ENCODE measurements at places on chromosomes 5 and 9.

DNA sequence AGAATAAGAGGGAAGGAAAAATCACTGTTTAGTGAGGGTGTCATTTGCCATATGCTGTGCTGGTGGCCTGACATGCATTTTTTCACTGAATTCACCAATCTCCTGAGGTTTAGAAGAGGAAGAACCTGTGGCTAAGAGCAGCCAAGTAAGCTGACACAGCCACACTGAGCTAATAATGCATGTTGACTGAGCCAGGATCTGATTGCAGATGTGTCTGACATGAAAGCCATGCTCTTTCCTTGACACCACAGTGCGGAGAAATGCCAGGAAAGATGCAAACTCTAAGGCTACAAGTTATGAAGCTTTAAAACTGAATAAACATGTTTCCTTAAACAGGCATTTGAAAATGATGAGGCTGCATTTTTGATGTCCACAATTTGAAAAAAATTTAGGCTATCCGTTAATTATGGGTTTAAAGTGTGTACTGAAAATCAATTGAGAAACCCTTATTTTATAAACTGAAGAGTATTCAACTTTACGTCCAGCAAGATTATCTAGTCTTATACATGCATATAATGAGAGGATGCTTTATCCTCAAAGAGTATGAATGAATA lies 208.6 kb downstream of the FBN2 start:
- DNase-seq, result no peak

DNA sequence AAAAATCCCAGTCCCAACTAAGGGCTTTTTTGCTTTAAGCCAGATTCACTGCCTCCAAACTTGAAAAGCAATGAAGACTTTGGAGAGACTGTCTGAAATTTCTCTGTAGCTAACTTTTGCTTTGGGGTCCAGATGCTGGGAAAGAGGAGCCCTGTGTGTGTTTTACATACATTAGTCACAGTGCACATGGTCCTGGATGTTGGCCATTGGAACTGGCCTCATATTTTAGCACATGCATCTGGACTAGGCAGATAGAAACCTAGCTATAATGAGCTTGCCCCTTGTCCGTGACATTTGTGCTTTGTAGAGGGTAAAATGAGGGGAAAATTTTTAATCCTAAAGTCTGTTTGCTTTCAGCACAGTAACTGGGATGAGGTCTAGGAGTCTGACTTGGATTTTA lies 421.7 kb downstream of the CDK5RAP2 start:
- no peak for DNase-seq

- no peak for DNase-seq
Measured at GRCh38 chr5:132458651-132459030, 31.9 kb downstream of the IRF1 start.

DNA sequence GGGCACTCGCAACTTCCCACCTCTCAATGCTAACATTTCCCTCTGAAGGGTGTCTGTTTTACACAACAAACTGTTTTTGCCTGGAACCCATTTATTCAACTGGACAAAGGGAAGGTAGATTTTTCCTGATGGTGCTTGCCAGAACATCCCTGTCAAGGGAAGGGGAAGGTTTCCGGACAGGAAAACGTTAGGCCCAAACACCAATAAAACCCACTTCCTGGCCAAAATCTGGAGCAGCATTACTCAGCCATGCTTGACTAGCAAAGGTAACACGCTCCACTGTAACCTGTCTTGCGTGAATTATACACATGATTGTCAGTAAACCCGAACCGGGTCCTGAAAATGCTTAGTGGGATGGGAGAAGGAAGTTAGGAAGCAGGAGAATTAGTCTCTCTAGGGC lies 90.2 kb downstream of the SAXO1 start:
- DNase-seq, result no peak

GRCh38 chr5:78896132-78896531 lies 89.0 kb downstream of the ARSB start:
- no peak for DNase-seq

DNA sequence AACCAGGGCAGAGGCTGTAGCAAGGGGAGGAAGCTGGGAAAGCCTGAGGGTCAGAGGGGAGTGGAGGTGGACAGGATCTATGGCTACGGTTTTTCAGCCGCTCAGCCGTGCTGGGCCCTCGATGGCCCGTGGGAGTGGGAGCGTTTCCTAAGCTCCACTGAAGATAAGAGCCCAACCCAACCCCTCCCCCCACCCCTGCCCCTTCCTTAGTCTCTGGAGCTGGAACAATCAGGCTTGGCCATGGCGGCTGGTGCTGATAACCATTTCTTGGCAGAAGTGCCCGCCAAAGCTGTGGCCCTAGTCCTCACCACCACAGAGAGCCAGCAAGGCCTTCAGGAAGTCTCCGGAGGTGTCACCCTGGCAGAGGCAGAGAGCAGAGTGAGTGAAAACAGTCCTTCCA lies 20.3 kb upstream of the TNIP1 start:
- no peak for DNase-seq

GRCh38 chr5:123864578-123864977 lies 352.6 kb downstream of the CSNK1G3 start:
- no peak for DNase-seq

- no peak for DNase-seq
Measured at GRCh38 chr9:110742741-110743371, 74.3 kb downstream of the MUSK start.

DNA sequence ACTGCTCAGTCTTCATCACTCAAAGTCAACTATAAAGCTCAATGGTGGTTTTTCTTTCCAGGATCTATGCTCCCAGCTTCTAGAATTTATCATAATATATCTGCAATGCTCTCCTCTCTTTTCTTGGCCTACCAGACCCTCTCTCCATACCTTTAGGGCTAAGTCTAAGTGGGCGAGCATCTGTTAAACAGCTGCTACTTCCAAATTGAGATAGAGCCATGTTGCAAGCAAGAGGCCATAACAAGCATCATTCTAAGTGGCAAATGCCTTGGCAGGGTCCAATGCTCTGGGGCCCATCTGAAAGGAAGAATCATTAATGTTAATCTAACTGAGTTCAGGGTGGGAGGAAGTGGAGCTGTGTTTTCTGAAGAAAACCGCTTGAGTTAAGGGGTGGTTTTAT lies 324.0 kb downstream of the TLR4 start:
- no peak for DNase-seq

DNA sequence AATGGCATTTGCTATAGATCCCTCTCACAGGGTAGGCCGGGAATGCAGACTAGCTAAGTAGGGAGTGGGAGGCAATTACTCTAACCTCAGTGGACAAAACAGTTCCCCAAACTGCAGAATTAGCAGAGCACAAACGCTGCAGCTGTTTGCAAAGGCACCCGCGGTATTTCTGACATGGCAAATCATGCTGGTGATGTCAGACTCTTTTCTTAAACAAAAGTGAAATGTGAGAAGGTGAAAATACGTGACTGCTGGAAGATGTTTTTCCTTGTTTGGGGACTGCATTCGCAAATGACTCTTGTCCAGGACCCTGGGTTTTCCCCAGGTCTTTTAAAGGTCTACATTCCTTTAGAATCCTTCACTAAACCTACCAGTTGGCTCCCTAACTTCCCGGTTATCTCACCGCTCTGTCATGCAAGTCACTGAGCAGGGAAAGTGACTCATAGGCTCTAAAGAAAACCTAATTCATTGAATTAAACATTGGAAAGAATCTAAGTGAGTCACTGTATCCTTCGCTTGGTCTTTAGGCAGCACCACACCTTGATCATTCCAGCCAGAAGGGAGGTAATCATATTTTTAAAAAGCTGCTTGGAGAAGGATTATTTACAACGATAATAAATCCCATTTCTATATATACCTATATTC lies 91.5 kb upstream of the DNAH5 start:
- no peak for DNase-seq

GRCh38 chr5:133401731-133402347 lies 210.5 kb downstream of the FSTL4 start:
- DNase-seq, result no peak

DNA sequence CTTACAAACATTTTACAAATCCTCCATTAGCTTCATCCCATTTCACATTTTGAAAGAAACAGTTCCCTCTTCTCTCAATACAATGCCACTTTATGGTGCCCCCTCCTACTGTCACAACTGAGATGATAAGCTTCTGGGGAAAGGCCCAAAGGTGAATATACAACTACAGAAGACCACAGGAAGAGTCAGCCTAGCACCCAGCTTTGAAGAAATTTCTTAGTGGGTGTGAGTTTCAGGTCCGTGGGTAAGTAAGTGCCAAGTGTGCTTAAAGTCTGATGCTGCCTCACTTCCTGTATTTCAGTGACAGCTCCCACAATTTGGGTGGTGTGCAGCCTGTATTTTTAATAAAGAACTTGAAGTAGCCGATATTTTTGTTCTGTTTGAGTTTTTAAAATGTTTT lies 68.1 kb downstream of the ARHGEF28 start:
- DNase-seq, result no peak

DNA sequence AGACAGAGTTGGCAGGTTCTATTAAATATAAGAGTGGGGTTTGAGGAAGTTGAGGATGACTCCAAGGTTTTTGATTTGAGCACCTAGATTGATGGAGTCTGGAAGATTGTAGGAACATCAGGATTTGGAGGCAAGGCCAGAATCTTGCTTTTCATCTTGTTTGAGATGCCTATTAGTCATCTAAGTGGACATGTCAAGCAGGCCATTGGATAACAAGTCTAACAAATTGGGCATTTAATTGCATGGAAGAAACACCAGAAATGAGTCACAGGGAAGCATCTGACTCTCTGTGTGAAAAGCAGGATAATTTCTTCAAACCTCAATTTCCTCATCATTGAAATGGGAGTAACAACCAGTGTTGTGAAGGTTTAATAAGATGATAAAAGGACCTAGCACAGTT lies 53.3 kb upstream of the ARL15 start:
- DNase-seq, result no peak

- DNase-seq, result no peak
Measured at GRCh38 chr5:176816043-176816745, 5.8 kb downstream of the UNC5A start.

DNA sequence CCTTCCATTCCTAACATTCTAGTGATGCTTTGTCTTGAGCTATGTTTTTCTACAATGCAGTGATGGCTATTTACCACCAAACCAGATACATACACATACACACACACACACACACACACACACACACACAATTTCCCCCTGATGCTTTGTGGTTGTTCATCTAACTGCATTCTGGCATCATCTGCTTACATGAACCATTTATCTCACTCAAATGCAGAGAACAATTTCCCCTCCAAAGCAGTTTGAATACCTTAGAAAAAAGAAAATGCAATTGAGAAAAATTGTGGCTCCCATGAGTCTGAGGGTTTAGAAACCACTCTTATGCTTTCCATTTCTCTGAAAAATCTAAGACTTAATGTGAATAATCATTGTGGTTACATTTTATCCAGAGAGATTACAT lies 1024.8 kb downstream of the TLE4 start:
- no peak for DNase-seq

DNA sequence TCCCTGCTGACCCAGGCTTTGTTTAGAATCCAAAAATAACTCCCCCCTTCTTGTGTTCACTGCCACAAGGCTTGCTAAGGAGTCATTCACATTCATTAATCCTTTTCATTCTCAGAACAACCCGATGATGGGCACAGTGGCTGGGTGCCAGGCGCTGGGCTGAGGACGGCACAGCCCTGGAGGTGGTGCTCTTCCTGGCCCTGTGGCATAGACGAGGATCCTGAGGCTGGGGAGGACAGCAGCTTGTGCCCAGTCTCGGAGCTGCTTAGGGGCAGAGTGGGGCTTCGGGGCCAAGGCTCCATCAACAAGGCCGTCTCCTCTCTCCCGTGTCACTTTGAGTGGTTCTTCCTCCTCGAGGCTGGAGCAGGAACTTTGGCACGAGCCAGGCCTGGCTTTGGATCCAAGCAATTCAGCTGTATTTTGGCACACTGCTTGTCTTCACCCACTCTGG lies 166.7 kb downstream of the TTLL11 start:
- DNase-seq, result no peak

GRCh38 chr9:120402741-120403542 lies 177.0 kb downstream of the CDK5RAP2 start:
- no peak for DNase-seq

- DNase-seq, result no peak
Measured at GRCh38 chr5:139138809-139139208, 59.4 kb downstream of the SIL1 start.

GRCh38 chr9:136962701-136963248 lies 10.7 kb downstream of the LCN12 start:
- DNase-seq, result no peak

DNA sequence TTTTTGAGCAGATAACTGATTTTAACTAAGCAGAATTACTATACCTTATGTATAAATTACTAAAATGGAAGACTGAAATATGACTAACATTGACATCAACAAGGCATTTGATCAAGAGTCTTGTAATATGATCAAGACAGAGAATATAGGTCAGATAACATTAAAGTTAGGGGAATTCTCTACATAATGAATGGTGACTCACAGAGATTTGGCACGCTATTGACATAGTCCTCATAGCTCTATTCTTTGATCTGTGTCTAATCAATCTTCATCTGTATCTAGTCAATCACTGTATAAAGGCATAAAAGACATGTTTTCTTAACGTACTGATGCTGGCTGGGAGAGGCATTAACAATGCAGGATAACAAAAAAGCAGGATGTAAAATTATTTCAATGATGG lies 17.4 kb downstream of the ABITRAM start:
- DNase-seq, result no peak

DNA sequence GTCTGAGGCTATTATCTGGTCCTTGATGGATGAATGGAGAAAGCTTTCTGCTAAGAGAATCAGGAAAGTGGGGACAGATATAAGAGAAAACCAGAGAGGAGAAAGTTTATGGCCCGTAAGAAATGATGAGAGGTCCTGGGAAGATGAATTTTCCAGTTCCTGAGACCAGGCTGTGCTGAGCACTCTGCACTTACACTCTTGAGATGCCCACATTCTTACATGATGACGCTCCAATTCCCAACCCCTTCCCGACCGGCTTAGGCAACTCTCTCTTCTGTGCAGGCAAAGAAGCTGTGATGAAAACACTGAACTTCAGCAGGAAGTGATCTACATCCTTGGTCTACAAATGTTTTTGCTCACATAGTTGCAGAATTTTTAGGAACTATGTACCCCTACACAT lies 417.0 kb downstream of the ARHGEF28 start:
- DNase-seq, result no peak

DNA sequence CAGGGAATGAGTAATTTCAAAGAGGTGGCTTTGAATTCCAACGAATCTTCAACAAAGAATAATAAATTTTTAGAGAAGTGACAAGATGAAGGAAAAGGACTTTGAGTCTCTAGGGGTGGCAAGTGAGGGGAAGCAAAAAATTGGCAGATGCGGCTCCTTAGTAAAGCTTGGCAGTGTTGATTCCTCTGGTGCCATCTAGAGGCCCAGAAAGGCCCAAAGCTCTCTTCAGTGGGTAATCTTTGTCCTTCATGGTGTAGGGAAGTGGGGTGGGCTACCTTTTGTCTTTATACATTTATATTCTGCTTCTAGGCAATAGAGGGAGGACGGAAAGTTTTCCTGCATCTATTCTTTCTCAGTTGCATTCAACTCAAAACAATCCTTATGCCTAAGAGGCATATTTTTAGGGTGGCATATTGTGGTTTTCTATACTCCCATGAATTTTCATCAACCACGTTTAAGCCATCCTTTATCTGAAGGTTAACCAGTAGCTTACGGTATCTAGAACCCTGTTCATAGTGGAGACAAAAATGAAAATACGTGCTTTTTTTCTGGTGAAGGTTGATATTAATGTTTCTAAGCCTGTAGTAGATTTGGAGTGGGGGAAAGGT lies 17.5 kb upstream of the ROPN1L start:
- DNase-seq, result no peak

- no peak for DNase-seq
Measured at GRCh38 chr5:88683506-88684135, 199.4 kb downstream of the MEF2C start.

Data from stimulated activated CD4-positive, alpha-beta T cell treated with anti-CD3 and anti-CD28 coated beads, Interleukin-4, amount 100 ng/mL, for 1 hour (primary cell).